Right lung (tissue), 10 donors: ENCODE measurements at places on chromosomes 5 and 9.
A peak's percentile ranks its signal among the peaks of the same experiment; 100 is the strongest.

DNA sequence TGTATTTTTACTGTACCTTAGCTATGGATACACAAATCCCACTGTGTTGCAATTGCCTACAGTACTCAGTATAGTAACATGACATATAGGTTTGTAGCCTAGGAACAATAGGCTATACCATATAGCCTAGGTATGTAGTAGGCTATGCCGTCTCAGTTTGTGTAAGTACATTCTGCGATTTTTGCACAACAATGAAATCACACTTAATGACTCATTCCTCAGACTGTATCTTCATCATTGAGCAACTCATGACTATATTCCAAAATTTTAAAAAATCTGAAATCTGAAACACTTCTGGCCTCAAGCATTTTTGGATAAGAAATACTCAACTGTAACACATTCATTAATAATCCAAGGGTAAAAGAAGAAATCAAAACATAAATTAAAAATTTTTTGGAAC, 666.8 kb upstream of the GRAMD2B start:
- no peak for DNase-seq

- no peak for DNase-seq
Observed at GRCh38 chr5:145245354-145245753, 589.8 kb downstream of the PRELID2 start.

- DNase-seq: no peak
Observed at GRCh38 chr9:70533492-70533891, 119.0 kb upstream of the KLF9 start.

DNA sequence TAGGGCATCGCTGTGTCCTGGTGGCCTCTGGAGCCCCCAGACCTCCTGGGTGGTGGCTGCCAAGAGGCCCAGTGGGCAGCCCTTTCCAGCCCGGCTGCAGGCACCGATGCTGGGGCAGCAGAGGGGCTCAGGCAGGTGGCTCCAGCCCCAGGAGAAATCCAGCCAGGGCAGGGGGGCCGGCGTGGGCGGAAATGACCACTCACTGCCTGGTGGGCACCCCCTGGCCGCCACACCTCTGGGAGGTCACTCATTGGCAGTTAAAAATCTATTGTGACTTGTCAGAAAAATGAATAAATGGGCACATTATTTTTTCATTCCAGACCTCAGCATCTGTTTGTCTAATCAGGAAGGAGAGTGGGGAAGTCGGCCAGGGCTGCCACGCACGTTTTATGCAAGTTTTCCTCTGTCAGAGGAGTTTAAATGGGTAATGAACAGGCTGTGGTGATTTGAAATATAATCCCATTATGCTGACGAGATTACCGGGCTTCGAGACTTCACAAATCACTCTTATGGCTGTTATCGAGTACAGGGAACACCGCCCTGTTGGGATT, 171.9 kb downstream of the GAPVD1 start:
- no peak for DNase-seq

- no peak for DNase-seq
Observed at GRCh38 chr5:160657068-160657507, 194.9 kb downstream of the ATP10B start.

GRCh38 chr9:131027048-131027871, 18.3 kb downstream of the LAMC3 start:
- no peak for DNase-seq

- DNase-seq: no peak
Observed at GRCh38 chr5:139684350-139684880, 36.3 kb downstream of the CXXC5 start.

DNA sequence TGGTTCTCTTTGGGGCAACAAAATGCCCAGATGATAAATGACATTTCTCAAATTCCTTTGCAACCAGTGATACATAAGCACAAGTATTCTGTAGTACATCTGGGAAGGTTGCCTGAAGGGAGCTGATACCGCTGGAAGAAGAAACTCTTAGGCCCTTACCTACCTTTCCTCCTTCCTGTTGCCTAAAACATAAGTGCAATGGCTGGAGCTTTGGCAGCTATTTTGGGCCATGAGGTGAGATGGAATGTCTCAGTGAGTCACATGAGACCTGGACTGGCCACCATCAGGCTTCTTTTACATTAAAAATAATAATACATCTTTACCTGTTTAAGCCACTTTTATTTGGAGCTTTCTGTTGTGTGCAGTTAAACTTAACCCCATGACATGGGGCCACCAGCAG, 11.2 kb upstream of the ADGRD2 start:
- no peak for DNase-seq

- DNase-seq: no peak
Observed at GRCh38 chr9:114287763-114288192, 35.1 kb upstream of the ORM1 start.

GRCh38 chr9:110908894-110909293, 129.4 kb downstream of the LPAR1 start:
- DNase-seq: no peak

DNA sequence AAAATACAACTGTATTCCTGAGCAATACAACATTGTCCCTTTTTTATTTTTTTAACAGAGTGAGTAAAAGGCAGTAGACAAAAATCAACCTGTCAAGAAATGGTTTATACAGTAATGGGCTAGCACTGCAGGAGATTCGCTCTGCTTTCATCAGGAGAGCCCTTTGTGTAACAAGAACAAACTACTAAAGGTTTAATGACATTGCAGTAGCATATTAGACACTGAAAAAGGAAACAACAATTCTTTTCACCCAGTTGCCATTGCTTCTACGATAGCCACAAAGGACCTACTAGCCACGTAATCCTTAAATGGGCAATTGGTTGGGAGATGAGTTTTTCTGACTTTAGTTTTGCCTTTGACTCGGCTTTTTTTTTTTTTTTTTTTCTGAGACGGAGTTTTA, 319.8 kb upstream of the TRPM3 start:
- no peak for DNase-seq

DNA sequence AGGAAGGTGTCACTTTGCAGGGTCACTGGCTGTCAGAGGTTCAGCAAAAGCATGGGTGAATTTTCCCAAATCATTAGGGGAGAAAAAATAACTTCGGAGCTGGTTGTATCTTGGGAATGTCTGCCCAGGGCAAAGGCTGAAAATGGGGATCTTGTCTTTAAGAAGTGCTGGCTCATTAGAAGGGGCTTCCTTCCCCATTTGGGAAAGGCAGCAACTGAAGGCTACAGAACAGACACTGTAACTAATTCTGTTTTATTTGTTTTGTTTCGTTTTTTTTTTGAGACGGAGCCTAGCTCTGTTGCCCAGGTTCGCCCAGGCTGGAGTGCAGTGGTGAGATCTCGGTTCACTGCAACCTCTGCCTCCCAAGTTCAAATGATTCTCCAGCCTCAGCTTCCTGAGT, 70.3 kb upstream of the PCA3 start:
- DNase-seq: no peak

DNA sequence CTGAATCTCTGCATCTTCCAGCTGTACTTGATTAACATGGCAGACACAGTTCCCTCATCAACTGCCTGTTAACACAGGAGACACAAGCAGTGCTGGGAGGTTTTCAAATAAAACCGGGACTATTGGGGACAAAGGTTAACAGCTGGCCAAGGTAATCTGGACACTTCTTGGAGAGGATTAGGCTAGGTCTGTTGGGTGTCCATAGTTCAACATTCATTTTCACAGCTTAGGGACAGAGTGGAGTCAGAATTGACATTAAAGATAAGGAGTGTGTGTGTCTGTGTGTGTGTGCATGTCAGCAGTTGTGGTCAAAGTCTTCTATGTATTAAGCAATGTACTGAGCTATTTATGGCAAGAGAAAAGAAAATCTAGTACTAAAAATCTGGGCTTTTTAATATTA, 216.2 kb downstream of the MED10 start:
- no peak for DNase-seq

DNA sequence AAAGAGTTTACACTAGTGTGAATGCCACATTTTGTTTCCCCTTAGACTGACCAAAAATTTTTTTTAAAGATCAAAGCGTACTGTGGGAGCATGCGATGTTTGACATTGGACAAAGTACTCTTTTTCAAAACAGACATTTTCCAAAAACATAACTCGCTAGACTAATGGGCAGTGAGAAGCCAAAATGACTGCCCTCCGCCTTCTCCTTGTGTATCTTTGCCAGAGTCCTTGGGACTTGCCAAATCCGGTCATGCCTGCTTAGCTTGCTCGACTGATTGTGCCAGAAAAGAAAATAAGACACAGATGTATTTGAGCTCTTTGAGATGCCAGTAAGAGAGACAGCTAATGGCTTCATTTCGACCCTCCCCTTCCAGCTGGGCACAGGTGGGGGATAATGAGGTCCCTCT, 157.5 kb downstream of the MAPKAP1 start:
- DNase-seq: peak; percentile 73

DNA sequence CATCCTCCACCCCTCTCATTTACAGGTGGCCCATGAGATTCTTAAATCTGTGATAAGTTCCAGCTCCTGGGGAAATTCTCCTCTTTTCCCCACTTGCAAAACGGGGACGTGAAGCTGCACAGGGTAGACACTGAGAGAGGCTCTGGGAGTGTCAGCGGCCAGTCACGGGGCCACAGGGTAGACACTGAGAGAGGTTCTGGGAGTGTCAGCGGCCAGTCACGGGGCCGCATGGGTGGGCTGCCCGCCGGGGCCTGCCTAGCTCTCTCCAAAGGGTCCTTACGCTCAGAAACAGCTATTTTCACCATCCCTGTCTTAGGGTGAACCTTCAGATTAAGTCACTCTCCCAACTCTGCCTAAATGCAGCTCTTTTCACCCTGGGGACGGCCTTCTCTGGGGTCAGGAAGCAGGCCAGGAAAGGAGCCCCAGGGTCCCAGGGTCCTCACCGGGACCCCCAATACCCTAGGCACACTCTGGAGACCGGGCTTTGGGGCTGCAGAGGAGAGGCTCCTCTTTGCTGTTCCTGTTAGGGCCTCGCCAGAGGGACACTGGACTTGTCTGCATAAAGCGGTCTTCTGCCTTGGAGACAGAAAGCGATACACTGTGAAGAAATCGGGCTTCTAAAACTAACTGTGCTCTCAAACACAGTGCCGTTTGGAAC, 1.5 kb downstream of the FAM78A start:
- DNase-seq: no peak

DNA sequence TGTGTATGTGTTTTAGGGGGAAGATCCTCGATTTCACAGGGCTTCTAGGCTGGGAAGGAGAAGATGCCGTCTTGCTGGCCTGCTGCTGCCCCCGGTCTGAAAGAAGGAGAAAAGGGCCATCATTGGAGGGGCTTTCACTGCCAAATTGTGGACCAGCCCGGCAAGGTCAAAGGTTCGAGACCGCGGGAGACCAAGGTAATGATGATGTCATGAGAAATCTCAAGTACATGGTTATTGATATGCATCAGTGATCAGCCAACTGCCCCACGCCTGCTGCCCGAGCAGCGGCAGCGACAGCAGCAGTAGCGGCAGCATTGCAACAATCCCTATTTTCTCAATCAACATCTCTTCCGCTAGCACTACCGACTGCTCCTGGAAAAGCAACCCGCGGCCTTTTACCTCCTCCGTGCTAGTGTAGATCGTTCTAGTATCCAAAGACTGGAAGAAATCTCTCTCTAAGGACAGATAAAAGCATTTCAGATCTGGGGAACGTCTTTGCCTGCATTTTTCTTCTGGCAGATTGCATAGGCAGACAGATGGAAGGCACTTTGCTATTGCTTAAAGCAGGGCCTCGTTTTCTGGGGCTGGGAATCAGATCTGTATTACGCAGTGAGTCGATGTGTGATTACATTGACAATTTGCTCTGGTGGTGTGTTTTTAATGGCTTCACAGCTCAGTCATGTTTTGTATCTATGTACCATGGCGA, 215.3 kb downstream of the MEF2C start:
- DNase-seq: no peak

DNA sequence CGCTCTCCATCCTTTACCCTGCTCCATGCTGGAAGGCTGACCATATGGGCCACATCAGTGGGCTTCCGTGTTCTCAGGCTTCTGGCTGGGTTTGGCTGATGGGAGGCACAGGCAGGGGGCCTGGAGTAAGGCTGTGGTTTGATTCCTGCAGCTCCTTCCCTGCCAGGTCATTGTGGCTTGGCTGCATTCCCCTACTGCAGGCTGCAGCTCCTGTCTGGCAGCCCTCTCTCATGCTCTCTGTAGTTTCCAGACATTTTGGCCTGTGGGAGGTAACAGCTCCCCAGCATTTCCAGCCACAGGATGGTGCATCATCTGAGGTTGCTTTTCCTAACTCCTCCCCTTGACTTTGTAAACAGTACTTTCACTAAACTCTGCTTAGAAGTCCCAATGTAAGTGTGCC, 102.0 kb upstream of the PTPN3 start:
- no peak for DNase-seq

DNA sequence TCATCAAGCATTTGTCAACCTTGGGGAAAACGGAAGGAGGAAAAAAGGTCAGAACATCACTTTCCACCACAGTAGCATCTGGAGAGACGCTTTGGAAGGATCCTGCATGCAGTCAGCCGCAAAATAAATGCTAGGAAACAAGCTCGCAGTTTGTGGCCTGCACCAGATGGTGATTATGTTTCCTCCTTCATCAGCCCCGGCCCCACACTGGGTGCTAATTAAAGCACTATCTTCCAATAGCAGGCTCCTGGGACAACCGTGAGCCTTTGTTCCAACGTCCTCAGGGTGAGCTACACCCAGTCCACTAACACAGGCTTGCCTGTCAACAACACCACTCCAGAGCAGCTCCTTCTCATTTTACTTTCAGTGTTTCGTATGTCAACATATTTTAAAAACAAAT, 64.0 kb downstream of the RNF130 start:
- DNase-seq: no peak

- no peak for DNase-seq
Observed at GRCh38 chr9:2808105-2808504, 35.8 kb downstream of the PUM3 start.

- DNase-seq: no peak
Observed at GRCh38 chr5:81762401-81762800, 11.5 kb upstream of the SSBP2 start.

DNA sequence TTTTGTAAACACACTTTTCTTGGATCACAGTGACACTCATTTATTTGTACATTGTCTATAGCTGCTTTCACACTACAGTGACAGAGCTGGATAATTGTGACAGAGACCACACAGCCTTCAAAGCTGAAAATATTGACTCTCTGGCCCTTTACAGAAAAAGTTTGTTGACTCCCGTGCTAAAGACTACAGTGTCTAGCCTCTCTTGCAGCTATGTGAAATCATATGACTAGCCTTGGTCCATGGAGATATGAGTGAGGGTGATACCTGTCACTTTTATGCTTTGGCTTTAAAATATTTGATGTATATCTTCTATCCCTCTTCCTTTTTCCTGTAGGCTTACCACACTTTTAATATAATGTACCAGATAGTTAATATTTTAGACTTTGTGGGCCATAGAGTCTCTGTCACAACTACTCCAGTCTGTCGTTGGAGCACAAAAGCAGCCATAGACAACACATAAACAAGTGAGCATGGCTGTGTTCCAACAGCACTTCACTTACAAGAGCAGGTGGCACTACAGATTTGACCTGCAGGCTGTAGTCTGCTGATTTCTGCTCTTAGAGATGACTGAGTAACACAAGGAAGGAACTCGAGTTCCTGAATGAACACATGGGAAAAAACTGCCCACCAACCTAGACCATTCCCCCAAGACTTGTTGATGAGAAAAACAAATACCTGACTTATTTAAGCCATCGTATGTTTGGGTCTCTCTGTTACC, 73.5 kb upstream of the ANKRD55 start:
- no peak for DNase-seq
